Activated CD8-positive, alpha-beta T cell treated with anti-CD3 and anti-CD28 coated beads, Interleukin-2, amount 10 ng/mL, durations not matched to agents 7 days and 5 days (primary cell): ENCODE measurements at places on chromosomes 5 and 9.
A peak's percentile ranks its signal among the peaks of the same experiment; 100 is the strongest.

GRCh38 chr5:19771174-19771835 is 216.7 kb downstream of the CDH18 start:
- H3K27me3 ChIP-seq: no peaks in the 10 kb centered on the region
- H3K4me3 ChIP-seq: no peak overlapping the region
- DNase-seq: no peak
- no peaks in the 10 kb centered on the region for H3K4me1 ChIP-seq
- H3K36me3 ChIP-seq: no peaks in the 10 kb centered on the region

- H3K27me3 ChIP-seq: no peaks in the 10 kb centered on the region
- H3K36me3 ChIP-seq: peaks cover 85% of the 10 kb centered on the region
- peak overlapping the region; percentile 67 for H3K27ac ChIP-seq
- DNase-seq: no peak
- peaks cover 61% of the 10 kb centered on the region for H3K4me1 ChIP-seq
Measured at GRCh38 chr5:132446621-132447020, 44.0 kb downstream of the IRF1 start.

GRCh38 chr9:120740132-120740531 is 25.9 kb upstream of the MEGF9 start:
- peaks cover 1% of the 10 kb centered on the region for H3K27me3 ChIP-seq
- no peaks in the 10 kb centered on the region for H3K36me3 ChIP-seq
- DNase-seq: no peak
- H3K4me3 ChIP-seq: no peak overlapping the region

- peak; percentile 55 for DNase-seq
- H3K36me3 ChIP-seq: no peaks in the 10 kb centered on the region
- no peak overlapping the region for H3K27ac ChIP-seq
- no peak overlapping the region for H3K4me3 ChIP-seq
Measured at GRCh38 chr5:68458416-68459021, 243.0 kb downstream of the PIK3R1 start.

DNA sequence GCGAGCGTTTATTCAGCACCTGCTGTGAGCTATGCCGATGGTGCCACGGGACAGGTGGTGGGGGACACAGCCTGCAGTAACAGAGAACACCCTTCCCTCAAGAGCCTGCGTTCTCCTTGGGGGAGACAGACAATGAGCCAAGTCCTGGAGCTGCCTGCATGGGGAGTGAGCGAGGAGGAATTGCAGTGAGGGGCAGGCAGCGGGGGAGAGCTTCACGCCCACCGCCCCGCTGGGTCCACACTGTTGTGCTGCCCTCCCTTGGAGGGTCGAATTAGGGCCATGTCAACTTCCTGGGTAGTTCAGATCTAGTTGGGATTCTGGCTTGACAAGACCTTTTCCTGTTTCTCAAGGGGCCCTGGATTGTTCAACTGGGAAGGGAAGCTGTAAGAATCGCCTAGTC is 55.5 kb upstream of the N4BP3 start:
- H3K27ac ChIP-seq: no peak overlapping the region
- no peaks in the 10 kb centered on the region for H3K36me3 ChIP-seq
- DNase-seq: no peak

DNA sequence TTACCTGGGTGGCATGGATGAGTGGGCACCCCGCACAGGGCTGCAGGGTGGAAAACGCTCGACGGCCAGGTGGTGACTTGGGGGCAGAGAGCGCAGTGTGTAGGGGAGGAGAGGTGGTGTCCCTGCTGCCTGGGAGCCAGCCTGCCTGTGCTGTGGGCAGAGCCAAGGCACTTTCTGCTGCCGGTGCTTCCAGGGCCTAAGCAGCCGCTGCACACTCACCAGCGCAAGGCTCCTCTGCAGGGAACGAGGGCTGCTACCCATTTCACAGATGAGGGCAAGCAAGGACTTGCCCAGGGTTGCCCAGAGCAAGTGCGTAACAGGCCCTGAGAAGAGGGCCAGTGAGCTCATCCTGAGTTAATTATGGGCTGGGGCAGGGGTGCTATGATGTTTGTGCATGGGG is 62.5 kb downstream of the CRB2 start:
- peaks cover 1% of the 10 kb centered on the region for H3K36me3 ChIP-seq
- H3K4me1 ChIP-seq: no peaks in the 10 kb centered on the region
- H3K27ac ChIP-seq: no peak overlapping the region
- DNase-seq: no peak

GRCh38 chr9:113659039-113659438 is 195.5 kb downstream of the RGS3 start:
- no peak overlapping the region for H3K27ac ChIP-seq
- DNase-seq: no peak
- no peak overlapping the region for H3K4me3 ChIP-seq
- H3K36me3 ChIP-seq: no peaks in the 10 kb centered on the region
- H3K27me3 ChIP-seq: peaks cover 31% of the 10 kb centered on the region

- peaks cover 5% of the 10 kb centered on the region for H3K4me1 ChIP-seq
- no peak overlapping the region for H3K4me3 ChIP-seq
- H3K36me3 ChIP-seq: no peaks in the 10 kb centered on the region
Measured at GRCh38 chr5:158553195-158553961, 546.3 kb downstream of the EBF1 start.

DNA sequence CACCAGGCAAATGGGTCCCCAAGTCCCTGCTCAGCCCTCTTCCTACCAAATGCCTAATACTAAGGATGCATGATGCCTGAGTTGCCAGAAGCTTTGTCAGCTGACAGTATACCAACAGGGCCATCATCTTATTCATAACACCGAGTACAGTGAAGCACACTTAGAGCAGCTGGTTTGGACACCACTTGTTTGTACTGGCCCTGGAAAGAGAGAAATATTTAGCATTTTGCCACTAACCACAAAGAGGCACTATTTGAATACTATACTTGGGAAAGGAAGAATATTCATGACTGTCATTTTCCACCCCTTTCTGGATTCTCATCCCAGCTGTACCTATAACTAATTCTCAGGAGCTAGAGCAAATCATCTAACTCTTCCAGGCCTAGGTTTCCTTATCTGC is 364.4 kb upstream of the KIF2A start:
- no peaks in the 10 kb centered on the region for H3K27me3 ChIP-seq
- no peak overlapping the region for H3K27ac ChIP-seq
- no peaks in the 10 kb centered on the region for H3K4me1 ChIP-seq
- no peaks in the 10 kb centered on the region for H3K36me3 ChIP-seq

DNA sequence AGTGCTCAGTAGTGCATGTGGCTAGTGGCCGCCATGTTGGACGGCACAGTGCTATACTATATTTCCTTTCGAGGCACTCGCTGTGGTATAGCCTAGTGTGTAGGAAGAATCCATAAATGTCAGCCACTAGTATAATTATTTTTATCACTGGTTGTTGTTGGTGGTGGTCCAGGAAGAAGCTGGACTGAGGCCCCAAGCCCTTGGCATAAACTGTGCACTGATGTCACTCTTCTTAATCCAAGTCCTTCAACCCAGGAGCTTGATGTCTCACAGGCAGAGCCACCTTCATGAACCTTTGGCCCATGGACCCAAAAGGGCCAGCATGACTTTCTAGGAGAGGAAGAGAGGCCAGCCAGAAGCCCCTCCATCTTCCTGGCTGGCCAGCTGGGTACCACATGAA is 32.5 kb upstream of the SYNPO start:
- H3K27ac ChIP-seq: no peak overlapping the region
- H3K4me3 ChIP-seq: no peak overlapping the region
- no peaks in the 10 kb centered on the region for H3K36me3 ChIP-seq
- H3K4me1 ChIP-seq: no peaks in the 10 kb centered on the region
- no peaks in the 10 kb centered on the region for H3K27me3 ChIP-seq
- no peak for DNase-seq

DNA sequence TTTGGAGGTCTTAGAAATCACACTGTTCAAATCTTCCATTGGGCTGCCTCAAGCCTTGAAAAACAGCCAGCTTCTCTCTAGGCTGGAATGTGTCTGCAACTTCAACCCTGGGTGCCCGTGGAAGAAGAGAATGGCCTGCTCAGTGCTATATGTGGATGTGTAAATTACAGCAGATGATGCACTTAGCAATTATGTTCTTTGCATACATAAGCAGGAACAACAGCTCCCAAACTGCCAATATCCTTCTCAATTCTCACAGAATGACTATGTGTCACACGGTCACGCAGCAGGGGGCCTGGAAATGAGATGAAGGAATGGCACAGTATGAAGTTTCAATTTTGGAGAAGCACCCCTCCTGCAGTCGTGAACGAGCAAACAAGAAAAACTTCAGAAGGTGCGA is 175.2 kb upstream of the SMARCA2 start:
- H3K36me3 ChIP-seq: no peaks in the 10 kb centered on the region
- no peaks in the 10 kb centered on the region for H3K27me3 ChIP-seq
- no peak for DNase-seq
- no peaks in the 10 kb centered on the region for H3K4me1 ChIP-seq
- H3K4me3 ChIP-seq: no peak overlapping the region

DNA sequence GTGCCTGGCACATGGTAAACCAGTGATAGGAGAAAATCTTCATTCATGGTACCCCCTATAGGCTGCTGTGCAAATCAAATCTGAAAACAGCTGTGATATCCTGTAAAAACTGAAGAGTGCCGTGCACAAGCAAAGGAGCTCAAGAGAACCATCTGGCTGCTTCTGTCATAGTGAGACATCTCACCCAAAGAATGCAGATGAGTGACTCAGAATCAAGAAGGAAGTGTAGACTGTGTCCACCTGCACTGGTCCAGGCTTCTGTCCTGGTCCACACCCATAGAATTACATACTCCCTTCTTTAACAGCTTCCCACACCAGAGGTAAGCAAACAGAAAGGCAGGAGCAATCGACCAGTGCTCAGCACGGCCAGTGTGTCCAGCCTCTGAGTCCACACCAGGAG is 195.9 kb downstream of the ASTN2 start:
- no peak overlapping the region for H3K27ac ChIP-seq
- no peak for DNase-seq
- H3K36me3 ChIP-seq: no peaks in the 10 kb centered on the region
- no peaks in the 10 kb centered on the region for H3K27me3 ChIP-seq
- no peaks in the 10 kb centered on the region for H3K4me1 ChIP-seq

- H3K36me3 ChIP-seq: no peaks in the 10 kb centered on the region
- DNase-seq: no peak
- H3K27me3 ChIP-seq: peaks cover 23% of the 10 kb centered on the region
- no peak overlapping the region for H3K4me3 ChIP-seq
- H3K4me1 ChIP-seq: peaks cover 7% of the 10 kb centered on the region
Measured at GRCh38 chr5:107502676-107503060, 168.1 kb downstream of the EFNA5 start.

DNA sequence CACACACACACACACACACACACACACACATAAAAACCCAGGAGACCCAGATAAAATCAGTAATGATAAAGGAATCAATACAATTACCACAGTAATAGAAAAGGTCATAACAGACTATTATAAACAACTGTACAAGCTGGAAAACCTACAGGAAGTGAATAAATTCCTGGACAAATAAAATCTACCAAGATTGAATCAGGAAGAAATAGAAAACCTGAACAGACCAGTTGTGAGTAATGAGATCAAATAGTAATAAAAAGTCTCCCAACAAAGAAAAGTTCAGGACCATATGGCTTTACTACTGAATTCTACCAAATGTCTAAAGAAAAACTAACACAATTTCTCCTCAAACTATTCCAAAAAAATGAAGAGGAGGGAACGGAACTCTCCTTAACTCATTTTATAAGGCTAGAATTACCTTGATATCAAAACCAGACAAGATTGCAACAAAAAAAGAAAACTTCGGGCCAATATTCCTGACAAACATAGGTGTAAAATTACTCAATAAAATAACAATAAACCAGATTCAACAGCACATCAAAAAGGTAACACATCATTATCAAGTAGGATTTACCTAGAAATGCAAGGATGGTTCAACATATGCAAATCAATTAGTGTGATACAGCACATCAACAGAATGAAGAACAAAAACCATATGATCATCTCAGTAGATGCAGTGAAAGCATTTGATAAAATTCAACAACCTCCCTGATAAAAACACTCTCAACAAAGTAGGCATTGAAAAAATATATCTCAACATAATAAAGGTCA is 325.2 kb upstream of the POU5F2 start:
- no peak for DNase-seq
- H3K27ac ChIP-seq: no peak overlapping the region
- no peaks in the 10 kb centered on the region for H3K27me3 ChIP-seq
- H3K4me1 ChIP-seq: peaks cover 3% of the 10 kb centered on the region
- H3K4me3 ChIP-seq: no peak overlapping the region
- H3K36me3 ChIP-seq: peaks cover 36% of the 10 kb centered on the region

DNA sequence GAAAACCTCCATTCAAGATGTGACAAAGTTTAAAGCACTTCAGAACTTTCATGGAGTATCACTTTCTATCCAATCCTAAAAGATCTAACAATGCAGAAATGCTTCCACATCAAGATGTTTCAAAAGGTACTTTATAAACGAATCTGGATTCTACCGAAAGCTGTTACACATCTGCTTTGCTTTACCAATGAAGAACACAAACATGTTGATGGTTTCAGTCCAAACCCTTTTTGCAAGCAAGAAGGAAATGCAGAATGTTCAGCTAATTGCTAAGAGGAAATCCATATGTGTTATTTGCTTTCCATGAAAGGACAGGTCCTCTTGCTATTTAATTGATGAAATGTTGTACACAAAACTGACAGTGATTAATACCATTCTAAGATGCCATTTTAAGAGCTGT is 419.6 kb downstream of the EFNA5 start:
- H3K4me1 ChIP-seq: no peaks in the 10 kb centered on the region
- H3K27me3 ChIP-seq: no peaks in the 10 kb centered on the region
- H3K36me3 ChIP-seq: no peaks in the 10 kb centered on the region
- DNase-seq: no peak
- no peak overlapping the region for H3K4me3 ChIP-seq

GRCh38 chr5:172164769-172165212 is 23.2 kb downstream of the STK10 start:
- H3K36me3 ChIP-seq: peaks cover 65% of the 10 kb centered on the region
- no peaks in the 10 kb centered on the region for H3K27me3 ChIP-seq
- H3K27ac ChIP-seq: no peak overlapping the region
- H3K4me1 ChIP-seq: peaks cover 72% of the 10 kb centered on the region
- DNase-seq: no peak

- no peak for DNase-seq
- no peak overlapping the region for H3K4me3 ChIP-seq
- no peaks in the 10 kb centered on the region for H3K4me1 ChIP-seq
- no peaks in the 10 kb centered on the region for H3K36me3 ChIP-seq
- peaks cover 35% of the 10 kb centered on the region for H3K27me3 ChIP-seq
- no peak overlapping the region for H3K27ac ChIP-seq
Measured at GRCh38 chr9:89803403-89803802, 198.6 kb downstream of the GADD45G start.

DNA sequence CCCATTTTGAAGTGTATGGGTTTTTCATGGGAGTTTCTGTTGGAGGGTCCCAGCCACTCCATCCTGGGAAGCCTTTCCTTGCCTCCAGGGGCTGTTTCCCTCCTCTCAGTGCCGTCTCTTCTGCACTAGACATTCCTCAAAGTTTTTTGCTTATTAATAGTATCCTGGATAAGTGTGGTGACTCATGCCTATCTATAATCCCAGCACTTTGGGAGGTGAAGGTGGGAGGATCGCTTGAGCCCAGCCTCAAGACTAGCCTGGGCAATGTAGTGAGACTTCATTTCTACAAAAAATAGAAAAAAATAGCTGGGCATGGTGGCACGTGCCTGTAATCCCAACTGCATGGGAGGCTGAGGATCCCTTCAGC is 43.1 kb downstream of the RALGPS1 start:
- H3K4me3 ChIP-seq: no peak overlapping the region
- H3K36me3 ChIP-seq: no peaks in the 10 kb centered on the region
- DNase-seq: no peak
- no peak overlapping the region for H3K27ac ChIP-seq
